Activated CD4-positive, CD25-positive, alpha-beta regulatory T cell (primary cell): ENCODE measurements at places on chromosomes 1 and 21.

- DNase-seq = no peak
These were observed 5.8 kb upstream of the KANK4 start for GRCh38 chr1:62325081-62325480.

DNA sequence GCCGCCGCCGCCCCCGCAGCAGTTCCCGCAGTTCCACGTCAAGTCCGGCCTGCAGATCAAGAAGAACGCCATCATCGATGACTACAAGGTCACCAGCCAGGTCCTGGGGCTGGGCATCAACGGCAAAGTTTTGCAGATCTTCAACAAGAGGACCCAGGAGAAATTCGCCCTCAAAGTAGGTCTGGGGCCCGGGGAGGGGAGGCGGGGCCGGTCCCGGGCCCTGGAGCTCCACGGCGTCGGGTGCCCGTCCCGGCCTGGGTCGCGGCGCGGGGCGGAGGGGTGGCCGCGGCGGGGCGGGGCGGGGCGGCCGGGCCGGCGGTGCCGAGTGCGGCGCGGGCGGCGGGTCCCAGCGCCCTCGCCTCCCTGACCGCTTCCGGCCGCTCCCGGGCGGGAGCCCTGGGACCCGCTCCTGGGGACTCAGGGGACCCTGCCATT lies 646 bp downstream of the MAPKAPK2 start:
- DNase-seq = no peak

- no peak for DNase-seq
These were observed 183.3 kb upstream of the ADGRL2 start for GRCh38 chr1:81617308-81617967.

- DNase-seq = no peak
These were observed 133.0 kb downstream of the GPR52 start for GRCh38 chr1:174580801-174581200.

DNA sequence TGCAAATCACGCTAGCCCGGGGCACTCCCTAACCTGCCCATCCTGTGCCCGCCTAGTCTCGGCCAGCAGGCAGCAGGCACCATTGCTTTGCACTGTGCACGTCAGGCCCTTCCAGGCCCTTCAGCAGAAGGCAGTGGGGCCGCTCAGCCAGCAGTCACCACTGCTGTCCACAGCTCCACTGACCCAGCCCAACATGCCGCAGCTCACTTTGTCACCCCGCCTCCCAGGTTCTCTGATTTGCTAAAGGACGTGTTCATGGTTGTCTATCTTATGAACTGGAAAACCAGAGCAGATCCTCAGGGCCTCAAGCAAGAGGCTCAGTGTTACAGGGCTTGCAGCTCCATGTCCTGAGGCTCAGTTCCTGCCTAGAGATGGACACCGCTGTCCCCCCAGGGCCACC lies 14.2 kb upstream of the SPOCD1 start:
- DNase-seq = no peak

- DNase-seq = no peak
These were observed 16.1 kb downstream of the PRR9 start for GRCh38 chr1:153233448-153233847.

- DNase-seq = no peak
These were observed 208.3 kb upstream of the NCAM2 start for GRCh38 chr21:20789729-20790500.

DNA sequence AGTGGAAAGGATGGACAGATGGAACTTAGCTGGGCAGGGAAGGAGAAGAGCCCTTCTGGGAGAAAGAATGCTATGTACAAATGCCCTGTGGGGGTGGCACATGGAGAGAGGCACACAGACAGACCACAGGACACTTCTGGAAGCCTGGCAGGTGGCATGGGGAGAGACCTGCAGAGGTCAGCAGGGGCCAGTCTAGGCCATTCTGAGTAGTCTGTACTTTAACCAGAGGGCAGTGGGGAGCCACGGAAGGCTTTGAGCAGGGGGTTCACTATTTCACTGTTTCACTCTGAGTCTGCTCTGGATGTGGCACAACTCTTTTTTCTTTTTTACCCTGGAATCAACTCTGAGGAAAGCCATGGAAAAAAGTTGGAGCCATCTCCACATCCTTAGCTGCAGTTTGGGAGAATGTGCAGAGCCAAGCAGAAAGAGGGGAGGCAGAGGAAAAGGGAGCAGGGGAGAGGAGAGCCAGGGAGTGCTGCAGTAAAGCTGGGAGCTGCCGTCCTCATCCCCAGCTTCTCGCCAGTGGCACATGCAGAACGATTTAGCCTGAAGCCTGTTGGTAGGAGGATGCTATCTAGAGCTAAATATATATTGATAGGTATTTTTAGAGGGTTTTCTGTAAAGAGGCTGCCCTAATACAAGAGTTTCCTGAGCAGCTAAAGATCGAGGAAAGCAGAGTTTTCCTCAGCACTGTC lies 34.0 kb downstream of the CACNA1E start:
- DNase-seq = no peak

GRCh38 chr1:61202854-61203598 lies 120.7 kb downstream of the NFIA start:
- DNase-seq = no peak

GRCh38 chr21:35420656-35421055 lies 371.6 kb upstream of the RUNX1 start:
- no peak for DNase-seq

DNA sequence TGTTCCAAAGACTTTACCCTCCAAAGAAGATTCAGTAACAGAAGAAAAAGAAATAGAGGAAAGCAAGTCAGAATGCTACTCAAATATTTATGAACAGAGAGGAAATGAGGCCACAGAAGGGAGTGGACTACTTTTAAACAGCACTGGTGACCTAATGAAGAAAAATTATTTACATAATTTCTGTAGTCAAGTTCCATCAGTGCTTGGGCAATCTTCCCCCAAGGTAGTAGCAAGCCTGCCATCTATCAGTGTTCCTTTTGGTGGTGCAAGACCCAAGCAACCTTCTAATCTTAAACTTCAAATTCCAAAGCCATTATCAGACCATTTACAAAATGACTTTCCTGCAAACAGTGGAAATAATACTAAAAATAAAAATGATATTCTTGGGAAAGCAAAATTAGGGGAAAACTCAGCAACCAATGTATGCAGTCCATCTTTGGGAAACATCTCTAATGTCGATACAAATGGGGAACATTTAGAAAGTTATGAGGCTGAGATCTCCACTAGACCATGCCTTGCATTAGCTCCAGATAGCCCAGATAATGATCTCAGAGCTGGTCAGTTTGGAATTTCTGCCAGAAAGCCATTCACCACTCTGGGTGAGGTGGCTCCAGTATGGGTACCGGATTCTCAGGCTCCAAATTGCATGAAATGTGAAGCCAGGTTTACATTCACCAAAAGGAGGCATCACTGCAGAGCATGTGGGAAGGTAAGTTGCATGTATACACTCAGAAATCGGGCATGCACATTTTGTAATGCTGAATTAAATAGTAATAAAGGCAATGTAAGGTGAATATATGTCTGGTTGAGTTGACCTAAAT lies 97.2 kb downstream of the ZFYVE9 start:
- no peak for DNase-seq

GRCh38 chr1:235708390-235708962 lies 58.9 kb upstream of the GNG4 start:
- no peak for DNase-seq

- DNase-seq = no peak
These were observed 278.0 kb downstream of the HLX start for GRCh38 chr1:221157026-221157761.

DNA sequence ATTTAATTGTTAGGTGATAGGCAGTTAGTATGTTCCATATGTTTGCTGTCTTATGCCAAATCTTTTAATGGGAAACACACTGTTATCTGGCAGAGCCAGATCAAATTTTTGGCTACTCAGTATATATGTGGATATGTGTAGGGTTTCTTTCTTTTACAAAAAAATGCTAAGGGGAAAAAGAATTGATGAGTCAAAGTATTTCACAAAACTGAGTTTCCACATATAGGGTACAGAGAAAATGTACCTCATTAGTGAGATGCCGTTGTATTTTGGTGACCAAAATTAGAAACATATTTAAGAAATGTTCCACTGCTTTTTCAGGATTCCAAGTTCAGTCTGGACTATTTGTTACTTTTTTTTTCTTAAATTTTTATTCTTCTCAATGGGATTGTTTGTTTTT lies 201.2 kb upstream of the PTGFR start:
- no peak for DNase-seq

GRCh38 chr1:38527373-38527966 lies 332.1 kb downstream of the RRAGC start:
- DNase-seq = no peak

GRCh38 chr1:241513378-241513777 lies 6.2 kb downstream of the FH start:
- DNase-seq = no peak

DNA sequence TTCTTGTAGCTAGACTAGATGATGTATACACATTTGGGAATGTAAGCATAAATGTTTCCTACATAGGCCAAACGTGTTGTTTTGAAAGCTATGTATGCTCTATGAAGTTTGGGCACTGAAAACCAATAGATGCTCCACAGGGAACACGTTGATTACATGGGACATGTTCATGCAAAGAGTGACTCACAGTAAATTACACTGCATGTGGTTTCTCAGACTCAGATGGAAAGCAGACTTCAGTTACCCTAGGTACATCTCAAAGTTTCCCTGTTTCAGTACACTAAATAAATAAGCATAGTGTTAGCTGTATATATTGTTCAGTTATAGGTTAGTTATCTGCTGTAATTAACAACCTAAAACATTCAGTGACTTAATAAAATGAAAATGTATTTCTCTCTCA lies 301.9 kb upstream of the RUNX1 start:
- no peak for DNase-seq

GRCh38 chr1:55129194-55129728 lies 85.9 kb downstream of the USP24 start:
- no peak for DNase-seq

- no peak for DNase-seq
These were observed 40.9 kb upstream of the RALGPS2 start for GRCh38 chr1:178684111-178684510.

- DNase-seq = no peak
These were observed 155.9 kb upstream of the L1TD1 start for GRCh38 chr1:62038594-62039284.

GRCh38 chr1:85166351-85166750 lies 34.5 kb downstream of the SYDE2 start:
- DNase-seq = no peak

- DNase-seq = no peak
These were observed 52.8 kb upstream of the RPL11 start for GRCh38 chr1:23638786-23639241.

GRCh38 chr1:154714052-154714623 lies 106.2 kb upstream of the ADAR start:
- no peak for DNase-seq

GRCh38 chr1:156103521-156103947 lies 11.0 kb upstream of the LMNA start:
- DNase-seq = no peak

- no peak for DNase-seq
These were observed 762.6 kb downstream of the MRPL39 start for GRCh38 chr21:24844671-24845070.

DNA sequence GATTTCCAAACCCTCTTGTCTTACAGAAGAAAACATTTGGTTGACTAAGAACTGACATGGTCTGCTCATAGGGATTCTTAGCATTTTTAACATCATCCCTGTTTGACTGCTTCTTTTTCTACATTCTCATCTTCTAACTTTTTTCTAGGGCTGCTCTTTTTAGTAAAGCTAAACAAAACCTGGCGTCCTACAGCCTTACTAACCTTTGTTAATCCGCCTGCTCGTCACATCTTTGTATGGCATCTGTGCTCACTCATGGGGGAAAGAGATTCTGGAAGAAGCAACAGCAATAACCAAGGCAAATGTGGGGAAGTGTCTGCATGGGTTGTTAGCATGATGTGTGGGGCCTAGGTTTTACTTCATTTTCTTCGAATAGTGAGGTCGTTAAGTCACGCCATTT lies 92.0 kb downstream of the KIF1B start:
- DNase-seq = no peak

GRCh38 chr1:118988186-118989005 lies at the start of gene TBX15:
TSS of gene TBX15 (minus strand) at chr1:118988343. CDS start at chr1:118987795, 548 bp downstream.
- DNase-seq = no peak

GRCh38 chr1:32159189-32159588 lies 20.3 kb upstream of the TXLNA start:
- no peak for DNase-seq
